ENCODE measurements at places on chromosomes 16 and 17.
A peak's percentile ranks its signal among the peaks of the same experiment; 100 is the strongest.

DNA sequence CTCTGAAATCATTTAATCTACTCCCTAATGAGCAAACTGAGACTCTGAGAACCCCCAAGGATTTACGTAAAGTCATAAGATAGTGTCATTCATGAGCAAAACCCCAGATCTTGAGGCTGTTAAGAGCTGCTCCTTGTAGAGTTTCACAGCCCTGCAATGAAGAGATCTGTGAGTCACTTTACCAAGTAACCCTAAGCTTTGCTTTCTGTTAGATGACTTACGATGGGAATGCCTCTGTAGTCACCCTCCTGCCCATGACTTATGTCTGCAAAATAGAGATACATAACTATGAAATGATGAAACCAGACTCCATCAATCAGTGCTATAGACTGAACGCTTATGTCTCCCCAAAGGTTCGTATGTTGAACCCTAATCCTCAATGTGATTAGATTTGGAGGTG, 117.7 kb downstream of the HS3ST3A1 start:
- no peak for DNase-seq

DNA sequence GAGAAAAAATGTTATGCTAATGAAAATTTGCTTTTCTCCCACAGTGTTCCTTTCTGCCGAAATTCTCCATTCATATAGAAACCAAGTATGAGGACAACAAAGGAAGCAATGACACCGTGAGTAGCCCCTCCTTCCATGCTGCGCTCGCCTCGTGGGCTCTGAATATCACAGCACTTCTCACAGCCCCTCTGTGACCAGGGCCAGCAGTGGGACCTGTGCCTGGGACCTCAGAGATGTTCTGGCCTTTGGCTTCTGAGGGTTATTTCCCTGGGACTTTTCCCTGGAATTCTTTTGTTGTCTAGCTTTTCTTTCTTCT, 139.6 kb upstream of the NOL11 start:
- DNase-seq, result no peak

DNA sequence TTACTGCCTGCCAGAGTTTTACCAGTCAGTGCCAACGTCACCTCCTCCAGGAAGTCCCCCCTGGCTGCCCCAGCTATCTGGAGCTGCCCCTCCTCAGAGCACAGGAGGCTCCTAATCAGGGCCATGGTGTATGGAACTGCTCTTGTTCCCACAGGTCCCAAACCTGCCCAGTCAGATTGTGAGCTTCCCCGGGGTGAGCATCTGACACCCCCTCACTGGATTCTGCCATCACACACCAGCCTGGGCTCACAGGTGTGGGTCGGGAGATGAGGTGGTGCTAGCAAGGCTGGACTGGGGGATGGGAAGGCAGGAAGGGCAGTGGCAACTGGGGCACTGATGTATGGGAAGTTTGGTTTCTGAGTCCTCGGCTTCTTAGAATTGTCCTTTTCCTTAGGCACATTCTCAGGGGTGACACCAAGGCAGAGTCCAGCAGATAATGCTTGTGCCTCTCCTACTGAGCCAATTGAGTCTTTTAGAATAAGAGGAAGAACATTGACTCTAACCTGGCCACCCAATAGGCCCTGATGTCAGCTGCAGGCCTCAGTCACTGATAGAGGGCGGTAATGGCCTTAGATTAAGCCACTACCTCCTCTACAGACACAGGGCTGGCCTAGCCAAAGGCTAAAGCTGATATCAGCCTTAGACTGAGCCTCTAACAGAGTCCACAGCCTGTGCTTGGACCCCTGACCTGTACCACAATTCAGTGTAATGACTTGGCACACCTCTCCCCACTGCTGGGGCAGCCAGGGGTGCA, 107.9 kb downstream of the WSCD1 start:
- DNase-seq, result no peak

DNA sequence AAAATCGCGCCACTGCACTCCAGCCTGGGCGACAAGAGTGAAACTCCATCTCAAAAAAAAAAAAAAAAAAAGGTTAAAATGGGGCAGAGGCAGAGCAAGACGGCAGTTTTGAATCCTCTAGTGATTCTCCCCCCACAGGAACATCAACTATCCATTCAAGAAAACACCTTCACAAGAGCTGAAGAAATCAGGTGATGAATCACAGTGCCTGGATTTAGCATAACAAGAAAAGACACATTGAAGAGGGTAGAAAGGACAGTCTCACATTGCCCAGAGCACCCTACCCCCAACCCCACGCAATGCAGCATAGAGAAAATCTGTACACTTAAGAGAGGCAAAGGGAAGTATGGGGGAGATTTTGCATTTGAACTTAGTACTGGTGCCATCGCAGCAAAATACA, 28.8 kb upstream of the RNF43 start:
- no peak for DNase-seq

DNA sequence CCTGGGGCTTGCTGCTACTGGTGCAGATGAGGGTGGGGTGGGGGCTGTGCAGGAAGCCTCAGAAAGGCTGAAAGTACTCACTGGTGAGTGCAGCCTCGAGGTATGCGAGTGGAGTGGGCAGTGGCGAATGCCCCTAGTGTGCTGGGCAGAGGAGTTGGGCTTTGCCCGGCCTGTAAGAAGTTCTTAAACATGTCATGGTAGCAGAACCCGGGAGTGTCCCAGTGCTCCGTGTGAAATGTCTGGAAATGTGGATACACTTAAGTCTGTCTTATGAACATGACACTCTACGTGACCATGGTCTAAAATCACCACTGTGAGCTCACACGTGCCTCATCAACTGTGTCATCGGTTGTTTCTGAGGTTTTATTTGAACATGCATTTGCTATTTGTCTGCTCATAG, 1.7 kb downstream of the SMTNL2 start:
- DNase-seq, result no peak

GRCh38 chr17:79686476-79686875, 44.3 kb upstream of the ENPP7 start:
- no peak for DNase-seq

- no peak for DNase-seq
Observed at GRCh38 chr16:8848939-8849391, 19.8 kb downstream of the CARHSP1 start.

DNA sequence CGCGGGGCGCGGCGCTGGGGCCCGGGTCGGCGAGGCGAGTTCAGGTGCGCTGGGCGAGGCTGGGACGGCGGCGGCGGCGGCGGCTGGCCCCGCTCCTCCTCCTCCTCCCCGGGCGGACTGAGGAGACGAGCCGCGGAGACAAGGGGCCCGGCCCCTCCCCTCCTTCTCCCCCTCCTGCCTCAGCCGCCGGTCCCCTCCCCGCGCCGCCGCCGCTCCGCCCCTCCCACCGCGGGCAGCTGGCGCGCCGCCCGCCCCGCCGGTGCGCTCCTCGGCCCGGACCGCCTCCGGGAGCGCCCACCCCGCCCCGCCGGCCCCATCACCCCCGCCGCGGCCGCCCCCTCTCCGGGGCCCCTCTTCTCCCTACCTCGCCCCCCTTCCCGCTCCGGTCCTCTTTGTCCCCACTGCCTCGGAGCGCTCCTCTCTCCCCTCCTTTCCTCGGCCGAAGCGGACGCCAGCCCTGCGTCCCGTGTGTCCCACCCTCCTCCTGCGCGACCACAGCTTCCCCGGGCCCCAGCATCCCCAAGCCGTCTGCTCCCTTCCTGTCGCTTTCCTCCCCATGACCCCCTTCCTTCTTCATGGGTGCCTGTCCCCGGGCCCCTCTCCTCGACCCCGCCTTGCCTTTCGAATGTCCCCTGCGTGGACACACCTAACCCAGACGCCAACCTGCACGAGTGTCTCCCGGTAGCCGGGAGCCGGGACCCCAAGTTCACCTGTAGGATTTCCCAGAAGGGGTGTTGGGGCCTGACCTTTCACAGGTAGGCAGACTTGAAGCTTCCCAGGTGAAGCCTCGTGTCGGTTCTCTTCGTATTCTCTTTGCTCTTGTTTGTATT, at the start of gene TOX3:
Gene TOX3, minus strand, starts transcription at position 140 of the 830 bp plus-strand sequence. CDS start 420 bp downstream, outside the sequence.
- peak; percentile 19 for DNase-seq

DNA sequence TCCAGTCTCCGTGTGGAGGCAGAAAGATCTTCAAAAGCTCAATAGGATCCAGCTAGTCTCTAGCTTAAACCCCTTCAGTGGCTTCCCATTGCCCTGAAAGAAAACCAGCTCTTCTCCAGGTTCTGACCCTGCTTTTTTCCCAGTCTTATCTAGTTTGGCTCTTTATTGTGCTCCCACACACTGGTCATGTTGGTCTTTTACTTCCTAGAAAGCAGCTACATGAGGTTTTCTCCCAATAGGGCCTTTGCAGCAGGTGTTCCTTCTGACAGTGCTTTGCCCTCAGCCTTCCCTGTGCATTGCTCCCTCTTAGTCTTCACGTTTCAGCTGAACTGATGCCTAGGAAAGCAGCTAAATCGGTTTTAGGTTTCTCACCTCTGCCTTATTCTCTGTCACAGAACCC, 21.7 kb upstream of the ABCA3 start:
- DNase-seq, result no peak

GRCh38 chr17:51362811-51363585, 102.7 kb downstream of the UTP18 start:
- DNase-seq, result no peak

GRCh38 chr16:31869511-31870201, 4.0 kb upstream of the ZNF267 start:
- no peak for DNase-seq

GRCh38 chr16:67542464-67542863, 13.8 kb downstream of the RIPOR1 start:
- DNase-seq, result peak; percentile 62

- no peak for DNase-seq
Observed at GRCh38 chr16:88923450-88923849, 53.6 kb downstream of the CBFA2T3 start.

DNA sequence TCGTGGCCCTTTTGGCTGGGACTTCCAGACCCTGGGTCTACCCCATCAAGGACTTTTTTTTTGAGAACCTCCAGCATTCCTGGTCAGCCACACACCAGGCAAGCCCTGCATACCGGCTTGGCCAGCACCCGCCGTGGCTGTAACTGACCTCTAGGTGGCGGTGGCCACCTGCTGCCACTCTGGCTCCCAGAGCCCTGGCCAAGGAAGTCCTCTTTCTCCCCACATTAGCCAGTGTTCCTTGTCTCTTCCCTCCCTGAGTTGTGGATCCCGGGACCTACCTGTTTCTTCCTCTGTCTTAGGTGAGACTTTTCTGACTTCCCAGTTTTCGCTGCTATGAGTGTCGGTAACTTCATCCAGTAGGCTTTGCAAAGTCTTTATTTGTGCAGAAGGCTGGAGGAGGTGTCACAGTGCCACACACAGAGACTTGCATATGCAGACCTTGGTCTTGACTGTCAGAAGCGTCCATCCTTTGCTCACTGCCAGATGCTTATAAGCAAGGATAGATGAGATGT, 348.3 kb downstream of the CPPED1 start:
- peak; percentile 66 for DNase-seq

DNA sequence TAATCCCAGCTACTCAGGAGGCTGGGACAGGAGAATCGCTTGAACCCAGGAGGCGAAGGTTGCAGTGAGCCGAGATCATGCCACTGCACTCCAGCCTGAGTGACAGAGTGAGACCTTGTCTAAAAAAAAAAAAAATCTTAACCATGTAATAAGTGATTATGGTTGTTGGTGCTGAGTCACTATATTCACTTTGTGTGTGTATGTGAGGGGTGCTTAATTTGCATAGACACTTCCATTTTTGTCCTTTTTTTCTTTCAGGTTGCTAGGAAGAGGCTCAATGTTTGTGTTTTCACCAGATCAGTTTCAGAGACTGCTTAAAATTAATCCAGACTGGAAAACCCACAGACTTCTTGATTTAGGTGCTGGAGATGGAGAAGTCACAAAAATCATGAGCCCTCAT, 18.2 kb downstream of the METTL9 start:
- no peak for DNase-seq

DNA sequence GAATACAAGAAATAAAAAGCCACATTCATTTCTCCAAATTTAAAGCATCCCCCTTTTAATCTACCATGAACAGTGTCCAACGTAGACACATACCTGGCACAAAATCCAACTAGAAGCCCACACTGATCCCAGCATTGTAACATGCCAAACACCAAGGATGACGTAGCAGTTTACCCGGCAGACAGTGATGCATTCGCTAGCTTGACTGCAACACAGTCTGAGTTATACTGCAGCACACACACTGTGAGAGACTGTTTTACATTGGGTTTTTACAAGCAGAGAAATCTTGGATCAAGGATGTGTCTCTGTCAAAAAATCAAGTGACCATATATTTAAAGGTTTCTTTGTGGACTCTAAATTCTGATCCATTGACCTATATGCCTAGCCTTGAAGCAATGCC, 74.5 kb upstream of the C17orf78 start:
- peak; percentile 27 for DNase-seq

DNA sequence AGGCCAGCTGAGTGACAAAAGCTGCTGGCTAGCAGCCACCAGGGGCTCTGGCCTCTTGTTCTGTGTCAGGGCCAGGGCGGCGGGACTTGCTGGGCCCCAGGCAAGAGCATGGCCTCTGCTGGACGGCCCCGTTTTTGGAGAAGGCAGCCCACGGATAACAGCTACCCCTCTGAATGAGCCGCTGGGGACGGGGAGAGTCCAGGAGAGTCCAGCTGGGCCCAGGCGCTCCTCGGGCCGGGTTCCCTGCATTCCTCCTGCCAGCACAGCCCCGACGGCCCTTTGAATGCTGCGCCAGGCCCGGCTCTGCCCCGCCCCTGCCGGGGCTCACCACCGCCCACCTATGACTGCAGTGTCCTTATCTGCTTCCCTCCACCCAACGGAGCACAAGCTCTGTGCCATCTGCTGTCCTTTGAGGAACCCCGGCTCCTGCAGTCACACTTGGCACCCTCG, 33.4 kb downstream of the SLC7A5 start:
- DNase-seq, result no peak

GRCh38 chr17:80086081-80086480, 15.3 kb upstream of the GAA start:
- no peak for DNase-seq

DNA sequence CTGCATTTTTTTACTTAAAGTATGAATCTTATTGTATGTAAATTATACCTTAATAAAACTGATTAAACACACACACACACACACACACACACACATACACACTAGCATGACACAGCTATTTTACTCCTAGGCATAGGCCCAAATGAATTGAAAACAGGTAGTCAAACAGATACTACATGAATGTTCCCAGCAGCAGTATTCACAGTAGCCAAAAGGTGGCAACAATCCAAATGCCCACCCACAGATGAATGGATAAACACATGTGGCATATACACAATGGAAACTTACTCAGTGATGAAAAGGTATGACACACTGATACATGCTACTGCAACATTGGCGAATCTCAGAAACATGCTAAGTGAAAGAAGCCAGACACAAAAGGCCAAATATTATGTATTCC, 223.5 kb downstream of the CYB561 start:
- DNase-seq, result no peak

GRCh38 chr17:29178750-29179231, 1.4 kb downstream of the MYO18A start:
- DNase-seq, result no peak

DNA sequence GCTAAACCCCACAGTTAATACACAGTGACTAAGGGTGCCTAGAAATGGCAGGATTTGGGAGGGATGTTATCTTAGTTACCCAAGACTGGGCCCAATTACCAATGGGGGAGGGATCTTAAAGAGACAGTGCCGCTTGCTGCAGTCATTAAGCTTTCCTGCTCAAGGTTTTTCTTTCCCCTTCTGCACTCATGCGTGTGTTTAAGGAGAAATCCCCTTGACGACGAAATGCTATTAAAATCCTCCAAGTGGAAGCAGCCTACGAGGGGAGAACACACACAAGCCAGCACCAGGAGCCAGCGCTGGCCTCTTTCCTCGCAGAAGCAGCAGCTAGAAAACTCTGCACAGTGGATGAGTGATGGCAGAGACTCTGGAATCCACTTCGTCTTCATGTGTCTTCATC, 22.0 kb downstream of the SALL1 start:
- no peak for DNase-seq
